Lower lobe of right lung (tissue), 2 donors: ENCODE measurements at places on chromosomes 4 and X.

DNA sequence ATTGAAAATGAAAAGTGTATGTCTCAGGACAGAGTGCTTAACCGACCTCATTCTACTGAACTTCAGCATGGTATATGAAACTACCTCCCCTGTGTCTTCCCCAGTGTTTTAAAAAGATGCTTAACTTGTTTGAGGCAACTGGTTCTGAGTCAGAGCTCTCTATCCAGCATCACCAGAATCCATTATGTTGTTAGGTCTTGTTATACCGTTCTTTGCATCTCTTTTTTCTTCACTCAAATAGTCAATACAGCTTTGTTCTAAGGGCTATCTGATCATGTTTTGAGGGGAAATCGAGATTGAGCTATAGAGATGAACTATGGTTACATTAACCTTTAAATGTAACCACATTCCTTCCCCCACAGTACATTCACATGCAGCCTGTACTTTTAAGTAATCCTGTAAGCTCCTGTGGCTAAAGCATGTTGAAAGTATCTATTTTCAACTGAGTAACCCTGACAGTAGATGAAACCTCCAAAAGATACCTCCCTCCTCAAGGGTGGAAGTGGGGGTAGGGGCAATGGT is 514.4 kb downstream of the RPA4 start:
- no peak for DNase-seq

- DNase-seq: no peak
Measured at GRCh38 chr4:187354740-187355139, 631.1 kb upstream of the FAT1 start.

DNA sequence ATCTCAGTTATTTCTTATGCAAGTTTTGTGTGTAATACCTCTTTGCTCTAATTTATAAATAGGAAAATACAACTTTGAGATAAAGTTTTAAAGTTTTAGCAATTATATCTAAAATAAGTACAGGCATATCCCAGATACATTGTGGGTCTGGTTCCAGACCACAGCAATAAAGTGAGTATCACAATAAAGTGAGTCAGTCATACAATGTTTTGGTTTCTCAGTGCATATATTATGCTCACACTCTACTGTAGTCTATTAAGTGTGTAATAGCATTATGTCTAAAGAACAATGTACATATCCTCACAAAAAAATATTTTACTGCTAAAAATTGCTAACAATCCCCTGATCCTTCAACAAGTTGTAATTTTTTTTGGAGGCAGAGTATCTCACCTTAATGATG is 49.2 kb downstream of the ANAPC10 start:
- no peak for DNase-seq

DNA sequence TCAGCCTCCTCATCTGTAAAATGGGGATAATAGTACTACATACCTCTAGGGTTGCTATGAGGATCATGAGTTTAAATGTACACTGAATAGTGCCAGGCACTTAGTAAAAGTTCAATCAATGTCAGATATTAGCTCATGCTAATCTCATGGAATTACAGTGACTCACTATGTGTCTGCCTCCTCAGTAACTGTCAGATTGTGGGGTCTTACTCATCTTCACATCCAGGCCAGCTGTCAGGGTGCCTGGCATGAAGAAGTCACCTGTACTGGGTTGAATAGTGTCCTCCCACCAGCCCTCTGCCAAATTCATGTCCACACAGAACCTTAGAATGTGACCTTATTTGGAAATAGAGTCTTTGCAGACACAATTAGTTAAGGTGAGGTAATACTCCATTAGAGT is 54.3 kb upstream of the STIM2 start:
- DNase-seq: no peak

DNA sequence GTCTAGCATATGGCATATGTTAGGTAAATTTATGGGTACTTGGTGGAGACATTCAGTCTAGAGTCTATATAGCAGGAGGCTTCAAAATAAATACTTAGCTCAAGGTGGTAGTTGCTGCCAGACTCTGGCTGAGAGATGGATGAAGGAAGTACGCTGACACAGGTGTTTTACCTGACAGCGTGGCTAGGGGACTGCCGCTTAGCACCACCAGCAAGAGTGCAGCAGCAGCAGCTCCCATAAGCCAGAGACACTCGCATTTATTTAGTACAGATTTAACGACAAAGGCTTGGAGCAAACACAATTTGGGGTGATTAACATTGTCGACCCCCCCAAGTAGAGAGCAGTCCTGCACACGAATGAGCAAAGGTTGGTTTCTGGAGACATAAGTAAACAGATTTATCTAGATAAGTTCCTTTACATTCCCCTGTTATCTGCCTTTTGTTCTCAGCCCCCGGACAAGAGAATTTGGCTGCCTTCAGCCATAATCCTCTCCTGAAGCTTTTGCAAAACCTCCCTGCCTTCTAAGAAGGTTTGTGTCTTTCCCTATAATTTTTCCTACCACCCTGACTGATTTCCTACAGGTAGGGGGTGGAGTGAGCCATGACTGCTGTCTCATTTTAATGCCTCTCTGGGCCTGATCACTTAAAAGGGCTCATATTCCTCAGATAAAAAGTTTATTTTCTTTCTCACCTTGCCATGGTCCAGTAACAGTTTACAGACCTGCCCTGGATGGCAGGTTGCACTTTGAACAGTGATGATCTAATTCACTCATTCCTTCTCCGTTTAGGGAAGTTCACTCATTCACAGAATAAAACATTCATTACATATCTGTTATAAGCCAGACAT is 64.6 kb downstream of the RHOH start:
- no peak for DNase-seq

DNA sequence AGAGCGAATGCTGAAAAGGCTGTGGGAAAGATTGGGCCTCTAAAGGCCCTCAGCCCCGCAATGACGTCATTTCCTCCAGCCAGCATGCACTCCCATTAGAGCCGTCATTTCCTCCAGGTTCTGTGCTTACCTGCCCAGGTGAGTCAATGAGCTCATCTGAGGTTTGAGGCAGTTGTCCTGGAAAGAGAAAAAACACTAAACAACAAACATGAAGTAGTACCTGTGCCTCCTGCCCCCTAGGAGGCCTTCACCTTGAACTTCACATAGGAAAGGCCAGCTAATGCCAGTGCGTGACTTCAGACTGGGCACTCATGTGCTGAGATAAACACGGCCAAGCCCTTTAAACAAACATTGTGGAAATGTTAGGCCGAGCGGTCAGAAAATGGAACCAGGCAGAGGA is 55.9 kb downstream of the FHDC1 start:
- no peak for DNase-seq

DNA sequence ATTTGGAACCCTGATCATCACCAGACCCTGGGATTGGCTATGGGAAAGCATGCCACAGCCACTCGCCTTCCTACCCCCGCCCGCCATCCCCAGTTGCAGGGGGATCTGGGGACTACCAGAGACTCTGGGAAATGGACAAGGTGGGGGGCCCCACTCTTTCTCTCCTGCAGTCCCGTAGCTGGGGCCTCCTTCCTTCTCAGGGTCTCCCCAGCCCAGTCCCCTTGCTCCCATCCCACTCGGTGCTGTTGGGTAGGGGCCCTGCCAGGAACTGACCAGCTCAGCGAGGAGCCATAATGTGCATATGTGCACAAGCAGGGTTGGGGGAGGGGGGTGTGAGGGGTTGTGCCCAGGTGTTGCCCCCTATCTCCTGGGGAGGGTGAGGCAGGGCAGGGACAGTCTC is 3.4 kb upstream of the USP11 start:
- no peak for DNase-seq

DNA sequence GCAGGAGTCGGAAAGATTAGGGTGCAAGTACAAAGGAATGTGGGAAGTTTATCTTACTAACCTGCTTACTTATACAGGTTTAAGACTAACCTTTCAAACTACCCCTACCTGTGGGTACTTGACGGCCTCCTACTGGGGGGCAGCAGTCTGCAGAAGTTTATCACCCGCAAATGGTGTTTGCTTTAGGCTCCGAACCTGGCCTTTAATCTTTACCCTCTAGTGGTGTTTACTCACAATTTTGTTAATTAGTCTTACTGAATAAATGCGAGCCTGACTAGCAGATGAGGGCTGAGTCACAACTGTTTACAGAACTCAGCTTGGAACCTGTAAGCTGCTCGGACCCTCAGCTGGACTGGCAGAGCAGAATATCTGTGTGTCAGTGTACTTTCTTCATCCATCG is 204.2 kb upstream of the GPRIN3 start:
- DNase-seq: no peak

DNA sequence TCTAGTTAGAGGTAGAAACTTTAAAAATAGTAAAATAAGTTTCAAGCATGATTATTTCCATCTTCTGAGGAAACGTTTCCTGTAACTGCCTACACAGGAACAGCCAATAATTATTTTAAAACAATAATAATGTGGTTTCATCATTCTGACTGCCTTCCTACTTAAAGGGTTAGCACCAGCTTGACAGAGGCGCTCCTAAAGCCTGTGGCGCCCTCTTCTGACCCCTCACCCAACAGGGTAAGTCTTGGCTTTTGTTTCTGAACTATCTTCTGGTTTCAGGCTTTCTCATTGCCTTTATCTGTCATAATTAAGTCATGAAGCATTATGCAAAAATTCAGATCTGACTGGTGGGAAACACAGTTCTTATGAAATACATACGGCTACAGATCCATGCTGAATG is 96.7 kb downstream of the ITM2A start:
- peak; percentile 46 for DNase-seq

- no peak for DNase-seq
Measured at GRCh38 chr4:126799416-126799815, 833.3 kb upstream of the INTU start.

DNA sequence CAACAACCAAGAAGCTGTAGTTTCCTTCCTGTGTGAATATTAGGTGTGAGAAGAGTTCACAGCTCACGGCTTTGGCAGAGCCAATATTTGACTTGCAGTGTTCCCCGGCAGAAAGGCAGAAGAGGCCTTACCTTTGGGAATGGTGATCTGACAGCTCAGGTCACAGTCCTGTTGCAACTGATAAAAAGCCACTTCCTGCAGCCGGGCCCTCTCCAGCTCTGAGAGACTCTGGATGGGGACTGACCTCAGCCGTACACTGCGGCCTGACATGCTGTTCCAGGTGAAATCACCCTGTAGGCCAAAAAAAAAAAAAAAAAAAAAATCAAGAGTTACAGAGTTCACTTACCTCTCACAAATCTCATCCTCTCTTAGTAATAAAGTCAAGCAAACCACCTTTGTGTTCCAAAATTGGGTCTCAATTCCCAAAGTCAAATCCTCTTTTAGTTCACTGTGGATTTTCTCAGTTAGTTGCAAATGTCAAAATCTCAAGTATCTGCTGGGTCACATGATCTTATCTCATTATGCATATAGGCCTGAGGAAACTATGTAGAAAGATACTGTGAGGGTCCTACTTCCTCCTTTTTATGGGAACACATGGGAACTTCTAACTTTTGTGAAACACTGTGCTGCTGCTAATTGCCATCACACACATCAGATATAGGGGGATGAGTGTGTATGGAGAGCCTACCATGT is 38.6 kb upstream of the AMELX start:
- no peak for DNase-seq

DNA sequence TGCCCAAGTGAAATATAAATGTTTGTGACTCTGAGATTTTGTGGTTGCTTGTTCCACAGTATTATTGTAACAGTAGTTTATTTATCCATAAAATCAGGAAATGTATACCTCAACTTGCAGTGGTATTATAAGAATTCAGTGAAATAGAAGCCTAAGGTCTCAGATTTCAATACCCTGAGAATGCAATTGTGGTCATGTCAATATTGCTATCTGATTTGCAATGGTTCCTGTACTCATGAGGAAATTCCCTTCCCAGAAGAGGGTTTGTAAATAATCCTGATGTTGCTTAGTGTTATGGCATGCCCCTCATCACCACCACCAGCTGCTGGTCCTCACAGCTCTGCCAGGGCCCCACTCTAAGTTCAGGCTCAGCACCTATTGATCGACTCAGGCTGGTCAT is 67.8 kb downstream of the SLC34A2 start:
- no peak for DNase-seq

DNA sequence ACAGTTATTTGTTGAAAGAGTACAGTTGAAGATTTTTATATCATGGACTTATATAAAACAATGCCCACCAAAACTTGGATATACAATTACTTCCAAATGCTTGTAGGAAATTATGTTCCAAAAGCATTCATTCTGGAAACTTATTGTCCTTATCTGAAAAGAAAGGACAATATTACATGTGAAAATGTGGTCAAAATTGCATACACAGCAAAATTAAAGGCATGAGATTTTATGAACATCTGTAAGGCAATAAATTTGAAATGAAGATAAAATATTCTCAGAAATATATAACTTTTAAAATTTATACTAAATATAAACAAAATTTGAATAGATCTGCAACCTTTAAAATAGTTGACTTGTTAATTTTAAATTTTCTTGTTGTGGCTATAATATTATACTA is 1173.8 kb downstream of the NLGN4X start:
- no peak for DNase-seq

DNA sequence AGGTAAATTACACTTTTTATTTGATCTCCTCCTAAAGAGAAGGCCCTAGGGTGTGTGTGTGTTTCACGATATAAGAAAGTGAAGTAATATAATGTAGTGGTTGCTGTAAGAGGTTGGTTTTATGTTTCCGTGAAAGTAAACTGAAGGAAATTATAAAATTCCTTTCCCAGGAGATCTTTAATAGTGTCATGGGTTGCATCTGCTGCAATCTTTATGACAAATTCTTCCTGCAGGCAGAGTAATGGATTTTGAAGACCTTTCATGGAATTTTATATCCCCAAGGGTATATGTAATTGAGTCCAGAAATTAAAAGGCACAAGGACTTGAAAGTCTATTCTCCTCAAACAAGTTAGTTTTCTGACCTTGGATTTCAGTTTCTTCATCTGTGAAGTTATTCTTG is 538.6 kb downstream of the ANKRD50 start:
- no peak for DNase-seq

GRCh38 chr4:124462954-124463828 is 249.3 kb downstream of the ANKRD50 start:
- DNase-seq: no peak

DNA sequence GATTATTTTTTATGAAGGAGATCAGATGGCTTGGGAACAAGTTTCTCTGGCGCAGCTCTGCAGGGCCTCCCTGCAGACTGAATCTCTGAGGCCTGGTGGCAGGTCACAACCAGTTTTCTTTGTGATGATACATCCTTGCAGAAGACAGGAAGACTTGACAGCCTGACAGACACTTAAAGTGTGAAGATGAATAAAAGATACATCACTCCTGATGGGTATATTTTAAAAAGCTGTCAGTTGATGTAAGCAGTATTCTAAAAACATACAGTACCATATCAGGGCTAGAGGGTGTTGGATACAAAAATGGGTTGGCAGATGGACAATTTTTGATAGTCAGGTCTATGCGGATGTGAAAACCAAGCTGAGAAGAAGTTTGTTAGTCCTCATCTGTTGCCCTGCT is 239.5 kb downstream of the LHFPL1 start:
- no peak for DNase-seq

DNA sequence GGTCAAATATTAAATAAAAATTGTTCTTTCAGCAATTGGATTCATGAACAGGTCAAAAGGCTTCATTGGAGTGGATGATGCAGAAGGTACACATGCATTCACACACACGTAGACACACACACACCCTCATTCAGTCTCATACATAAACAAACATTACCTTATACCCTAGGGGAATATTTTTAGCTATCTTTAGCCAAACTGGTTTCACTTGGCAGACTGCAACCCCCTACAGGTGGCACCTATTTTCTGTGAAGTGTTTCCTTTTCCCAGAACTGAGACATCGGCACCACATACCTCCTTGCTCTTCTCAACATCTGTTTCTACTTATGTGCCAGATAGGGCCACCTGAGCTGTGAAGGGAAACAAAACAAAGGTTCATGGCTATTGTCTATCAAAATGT is 18.5 kb upstream of the KDR start:
- no peak for DNase-seq
